ENCODE measurements at places on chromosomes 5 and 9.

DNA sequence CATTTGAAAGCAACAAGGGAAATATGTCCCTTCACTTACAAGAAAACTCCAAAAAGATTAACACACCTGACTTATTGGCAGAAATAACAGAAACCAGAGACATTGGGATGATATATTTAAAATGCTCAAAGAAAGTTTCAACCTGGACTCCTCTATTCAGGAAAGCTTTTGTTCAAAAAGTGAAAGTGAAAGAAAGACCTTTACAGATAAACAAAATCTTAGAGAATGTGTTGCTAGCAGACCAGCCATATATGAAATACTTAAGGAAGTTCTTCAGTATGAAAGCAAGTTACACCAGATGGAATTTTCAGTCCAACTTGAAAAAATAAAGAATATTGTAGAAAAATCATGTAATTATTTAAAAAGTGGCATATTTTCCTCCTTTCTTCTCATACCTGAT lies 1075.1 kb downstream of the NR2F1-AS1 start:
- DNase-seq = no peak

DNA sequence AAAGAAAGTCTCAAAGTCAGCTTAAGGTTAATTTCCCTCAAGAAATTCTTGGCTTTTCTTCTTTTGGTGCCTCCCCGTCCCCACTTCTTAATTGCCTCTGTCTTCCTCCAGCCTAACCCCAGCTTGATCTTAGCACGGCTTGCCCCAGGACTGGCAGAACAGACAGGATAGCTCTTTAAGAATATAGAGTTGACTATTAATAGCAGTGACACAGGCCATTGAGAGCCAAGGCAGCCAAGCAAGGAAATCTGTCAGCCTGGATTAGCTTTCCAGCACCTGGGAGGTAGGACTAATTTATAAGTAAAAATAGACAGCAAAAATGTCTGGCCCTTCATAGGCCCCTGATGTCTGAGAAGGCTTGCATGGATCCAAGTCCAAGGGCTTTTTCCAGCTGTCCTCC lies 384.6 kb upstream of the SLC30A5 start:
- DNase-seq = no peak

DNA sequence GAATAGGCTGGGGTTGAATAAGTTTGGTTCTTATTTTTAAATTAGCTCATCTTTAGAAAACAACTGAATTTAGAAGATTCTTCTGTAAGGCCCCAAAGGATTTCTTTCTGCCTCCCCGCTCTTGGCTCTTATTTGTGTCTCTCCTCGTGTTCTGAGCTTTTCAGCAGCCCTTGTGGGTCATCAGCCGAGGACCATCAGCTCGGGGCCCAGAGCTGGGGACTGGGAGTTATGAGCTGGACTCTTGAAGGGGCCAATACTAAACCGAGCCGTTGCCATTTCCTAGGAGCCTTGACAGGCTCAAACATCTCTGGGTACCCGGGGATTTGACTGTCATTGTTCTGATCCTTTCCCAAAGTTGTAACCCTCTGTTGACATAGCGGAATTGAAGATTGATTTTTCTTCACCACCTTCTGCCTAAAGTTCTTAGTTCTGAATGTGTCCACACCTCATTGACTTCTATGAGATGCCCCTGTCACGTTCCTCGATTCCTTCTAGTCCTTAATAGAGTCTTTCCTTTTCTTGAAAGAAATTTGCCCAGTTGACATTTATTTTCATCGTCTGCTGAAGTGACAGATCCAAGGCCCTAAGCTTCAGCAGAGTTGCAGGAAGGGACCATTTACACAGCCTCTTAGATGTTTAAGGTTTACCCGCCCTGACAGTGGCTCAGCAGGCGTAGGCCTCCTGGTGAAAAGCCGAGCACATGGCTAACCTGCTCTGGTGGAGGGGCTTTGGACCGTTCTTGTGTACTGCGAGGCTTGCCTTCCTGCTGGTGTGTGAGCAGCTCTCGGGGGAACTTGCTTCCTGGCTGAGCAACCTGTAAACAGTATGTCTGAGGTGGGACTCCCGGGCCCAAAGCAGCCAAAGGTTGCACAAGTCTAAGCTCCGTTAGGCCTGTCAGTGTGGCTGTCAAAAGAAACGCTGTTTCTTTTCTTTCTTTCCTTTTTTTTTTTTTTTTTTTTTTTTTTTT lies 24.0 kb downstream of the ABL1 start:
- no peak for DNase-seq

GRCh38 chr9:133210609-133211008 lies 1.6 kb upstream of the OBP2B start:
- no peak for DNase-seq

GRCh38 chr5:111572561-111572960 lies 60.2 kb upstream of the STARD4 start:
- DNase-seq = no peak

DNA sequence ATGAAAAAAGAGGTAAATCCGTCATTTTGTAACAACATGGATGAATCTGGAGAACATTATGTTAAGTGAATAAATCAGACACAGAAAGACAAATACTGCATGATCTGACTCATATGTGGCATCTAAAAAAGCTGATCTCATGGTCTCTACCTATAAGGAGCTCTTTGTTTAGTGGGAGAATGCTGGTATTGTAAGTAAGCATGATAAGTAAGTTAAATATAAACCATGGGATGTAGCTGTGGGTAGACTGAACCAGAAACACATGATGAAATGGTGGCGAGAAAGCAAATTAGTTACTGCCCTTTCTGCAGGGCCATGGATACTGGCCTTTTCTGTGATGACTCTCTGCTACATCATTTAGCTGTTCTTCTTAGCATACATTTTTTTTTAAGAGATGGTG lies 66.4 kb upstream of the RUSC2 start:
- DNase-seq = no peak

DNA sequence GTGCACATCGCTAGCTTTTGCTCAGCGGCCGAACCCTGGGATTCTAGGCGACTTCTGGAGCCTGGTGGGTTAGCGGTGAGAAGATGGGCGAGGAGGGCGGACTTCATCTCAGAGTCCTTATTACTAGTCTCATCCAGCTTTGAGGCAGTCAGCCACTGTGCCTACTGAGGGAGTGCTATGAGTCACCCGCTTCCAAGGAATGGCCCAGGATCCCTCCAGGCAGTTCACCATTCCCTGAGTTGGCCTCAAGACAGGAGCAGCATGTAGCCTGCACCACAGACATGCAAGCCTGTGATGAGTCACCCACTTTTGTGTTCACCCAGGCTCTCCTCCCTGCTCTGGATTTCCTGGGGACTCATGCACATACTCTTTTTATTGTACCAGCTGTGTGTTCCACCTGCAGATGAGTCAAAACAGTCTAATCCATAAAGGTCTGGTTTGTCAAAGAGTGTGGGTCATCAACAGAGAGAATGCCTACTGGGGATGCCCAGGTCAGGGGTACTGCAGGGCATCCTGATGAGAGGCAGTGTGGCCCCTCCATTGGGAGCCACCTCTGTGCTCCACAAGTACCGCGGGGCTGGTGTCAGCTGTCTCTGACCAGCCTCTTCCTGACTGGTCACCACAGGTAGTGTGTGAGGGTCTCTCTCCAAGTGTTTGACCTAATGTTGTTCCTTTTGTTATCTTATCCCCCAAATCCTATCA lies 20.2 kb downstream of the SLC22A5 start:
- DNase-seq = no peak

DNA sequence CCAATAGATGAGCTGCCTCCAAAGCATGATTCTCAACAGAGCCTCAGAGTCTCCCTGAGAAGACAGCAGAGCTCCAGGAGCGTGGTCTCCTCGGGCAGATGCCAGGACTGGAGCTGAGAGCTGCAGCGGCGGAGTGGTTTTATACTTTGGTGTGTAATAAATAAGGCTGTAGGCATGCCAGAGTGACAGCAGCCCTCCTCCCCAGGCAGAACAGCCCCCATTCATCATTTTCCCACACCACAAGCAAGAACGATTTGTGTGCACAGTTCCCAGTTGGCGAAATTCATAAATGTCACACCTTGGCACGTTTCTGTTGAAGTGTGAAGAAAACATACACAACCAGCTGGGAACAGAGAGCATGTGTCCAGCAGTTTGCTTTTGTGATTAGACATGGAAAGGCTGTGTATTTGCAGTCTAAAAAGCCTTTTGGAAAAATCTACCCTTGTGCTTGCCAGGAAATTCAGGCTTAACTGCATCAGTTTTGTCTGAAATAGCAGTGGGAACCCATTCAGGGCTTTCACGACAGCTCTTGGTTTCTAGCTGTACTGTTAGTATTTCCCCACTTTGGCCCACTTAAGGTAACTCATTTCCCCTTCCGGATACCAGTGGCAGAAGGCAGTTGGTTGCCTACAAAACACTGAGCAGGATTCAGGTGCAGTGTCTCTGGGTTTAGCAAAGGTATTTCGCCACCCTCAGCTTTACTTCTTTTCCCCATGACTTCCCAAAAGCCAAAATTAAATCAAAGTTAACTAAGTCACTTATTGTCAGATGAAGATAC lies at the start of gene C1QTNF3:
C1QTNF3 (minus strand) TSS at position 115 of the 778 bp plus-strand sequence; CDS start at position 27, 88 bp downstream.
- no peak for DNase-seq

DNA sequence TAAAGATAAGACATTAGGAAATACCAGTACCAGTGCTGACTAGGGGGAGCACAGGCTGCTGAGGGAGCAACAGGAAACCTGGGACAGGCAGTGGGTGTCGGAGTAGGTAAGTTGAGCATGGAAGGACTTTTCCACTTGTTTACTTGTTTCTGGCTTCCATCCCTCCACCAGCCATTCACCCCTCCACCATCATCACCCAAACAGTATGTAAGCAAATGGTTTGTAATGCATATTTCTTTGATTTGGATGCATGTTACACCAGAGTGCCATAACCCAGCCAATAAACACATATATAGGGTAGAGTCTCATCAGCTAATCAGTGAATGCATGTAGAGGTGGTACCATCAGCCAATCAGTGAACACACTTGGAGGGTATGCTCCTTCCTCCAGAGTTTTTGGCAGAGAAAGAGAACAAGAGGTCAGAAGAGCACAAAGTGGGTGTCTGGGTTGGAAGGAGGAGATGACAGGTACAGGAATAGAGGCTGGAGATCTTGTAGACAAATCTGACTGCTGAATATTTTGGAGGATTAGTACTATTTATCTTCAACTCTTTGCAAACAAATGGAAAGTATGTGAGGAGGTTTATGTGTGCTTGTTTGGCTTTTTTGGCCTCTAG lies 37.7 kb upstream of the PDE8B start:
- DNase-seq = no peak

GRCh38 chr9:89366711-89367110 lies 48.4 kb downstream of the SECISBP2 start:
- no peak for DNase-seq

DNA sequence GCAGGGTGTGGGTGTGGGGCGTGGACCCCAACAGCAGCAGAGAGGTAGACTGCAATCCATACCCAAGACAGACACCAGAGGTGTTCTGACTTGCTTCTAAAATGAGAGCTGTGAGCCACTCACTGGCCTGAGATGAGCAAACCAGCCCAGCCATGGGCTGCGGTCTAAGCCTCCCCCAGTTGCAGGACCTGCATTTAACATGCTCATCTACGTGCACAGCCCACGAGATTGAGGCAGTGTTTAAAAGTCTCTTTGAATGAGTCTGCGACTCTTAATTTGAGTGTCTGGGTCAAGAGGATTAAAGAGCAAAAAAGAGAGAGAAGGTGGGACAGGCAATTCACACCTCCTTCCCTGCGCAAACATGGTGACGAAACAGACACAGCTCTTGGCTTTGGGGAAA lies 5.9 kb downstream of the SURF4 start:
- DNase-seq = no peak

- no peak for DNase-seq
These were observed 3.3 kb downstream of the SLC46A2 start for GRCh38 chr9:112887381-112887780.

DNA sequence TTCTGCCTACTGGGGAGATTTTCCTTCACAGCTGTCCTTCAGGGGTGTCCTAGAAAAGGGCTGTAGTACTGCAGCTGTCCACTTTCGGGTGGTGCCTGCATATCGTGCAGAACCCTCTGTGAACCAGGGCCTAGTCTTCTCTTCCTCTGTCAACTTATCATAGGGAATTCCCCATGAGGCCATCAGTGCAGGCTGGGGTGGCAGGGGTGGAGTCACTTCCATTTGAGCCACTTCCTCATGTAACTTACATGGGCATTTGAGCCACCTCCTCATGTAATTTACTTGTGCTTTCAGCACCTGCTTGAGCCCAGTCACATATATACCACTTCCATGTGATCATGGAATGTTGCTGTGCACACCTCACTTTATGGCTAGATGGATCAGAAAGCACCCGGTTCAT lies 742.0 kb upstream of the RGMB start:
- no peak for DNase-seq

Measured in stimulated activated CD8-positive, alpha-beta memory T cell treated with anti-CD3 and anti-CD28 coated beads, Interleukin-7, amount 100 ng/mL, for 1 hour (primary cell).